ENCODE measurements at places on chromosomes 5 and 9.

GRCh38 chr9:129798973-129799372 is 4.0 kb upstream of the TOR1B start:
- DNase-seq: no peak

- no peak for DNase-seq
Observed at GRCh38 chr5:147561435-147561834, 51.6 kb upstream of the DPYSL3 start.

DNA sequence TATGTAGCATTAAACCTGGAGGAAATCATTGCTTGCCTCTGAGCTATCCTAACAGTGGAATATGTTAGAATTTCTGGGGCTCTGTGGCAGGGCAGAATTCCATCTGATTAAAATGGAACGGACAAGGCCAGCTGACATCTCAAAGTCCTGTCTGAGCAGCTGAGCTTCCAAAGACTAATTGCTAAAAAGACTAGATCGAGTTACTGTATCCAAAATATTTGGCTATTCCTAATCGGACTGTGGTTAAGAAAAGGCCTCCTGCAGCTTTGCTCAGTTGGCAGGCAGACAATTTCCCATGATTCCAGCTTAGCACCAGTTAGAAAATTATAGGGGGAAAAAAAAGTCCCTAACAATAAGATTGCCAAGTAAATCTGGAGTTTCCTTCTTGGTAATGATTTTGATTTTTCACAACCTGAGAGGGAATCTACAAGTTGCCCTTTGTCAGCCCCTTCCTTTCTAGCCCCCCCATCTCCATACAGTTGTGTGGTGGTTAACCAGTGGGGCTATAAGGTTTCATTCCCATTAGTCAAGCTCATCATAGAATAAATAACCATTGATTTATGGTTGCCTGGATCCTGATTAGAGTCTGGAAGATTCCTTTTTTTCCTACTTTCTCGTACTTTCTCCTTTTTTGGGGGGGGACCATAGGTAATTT is 26.4 kb downstream of the PTGR1 start:
- DNase-seq: no peak

- DNase-seq: no peak
Observed at GRCh38 chr5:2068531-2068930, 185.8 kb upstream of the IRX4 start.

- DNase-seq: no peak
Observed at GRCh38 chr5:2192496-2192895, 309.8 kb upstream of the IRX4 start.

DNA sequence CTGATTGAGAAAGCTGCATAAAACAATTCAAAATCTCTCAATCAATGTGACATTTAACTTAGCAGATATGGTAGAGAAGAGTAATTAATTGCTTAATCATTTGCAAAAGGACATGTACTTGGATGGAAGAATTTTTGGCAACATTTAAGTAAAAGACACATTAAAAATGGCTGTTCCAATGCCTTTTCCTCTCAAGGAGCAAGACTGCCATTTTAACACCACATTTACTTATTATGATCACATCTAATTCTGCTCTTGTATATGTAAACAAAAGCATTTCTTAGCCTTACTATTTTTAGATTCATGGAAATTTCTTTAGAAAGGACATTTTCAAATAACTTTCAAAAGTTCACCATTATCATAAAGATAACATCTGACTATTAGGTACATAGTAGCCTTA is 360.0 kb downstream of the HINT1 start:
- DNase-seq: no peak

GRCh38 chr5:149667084-149667828 is 62.9 kb upstream of the PPARGC1B start:
- peak; percentile 68 for DNase-seq

Data from erythroblast (primary cell).